ENCODE measurements at places on chromosomes 1 and 21.

DNA sequence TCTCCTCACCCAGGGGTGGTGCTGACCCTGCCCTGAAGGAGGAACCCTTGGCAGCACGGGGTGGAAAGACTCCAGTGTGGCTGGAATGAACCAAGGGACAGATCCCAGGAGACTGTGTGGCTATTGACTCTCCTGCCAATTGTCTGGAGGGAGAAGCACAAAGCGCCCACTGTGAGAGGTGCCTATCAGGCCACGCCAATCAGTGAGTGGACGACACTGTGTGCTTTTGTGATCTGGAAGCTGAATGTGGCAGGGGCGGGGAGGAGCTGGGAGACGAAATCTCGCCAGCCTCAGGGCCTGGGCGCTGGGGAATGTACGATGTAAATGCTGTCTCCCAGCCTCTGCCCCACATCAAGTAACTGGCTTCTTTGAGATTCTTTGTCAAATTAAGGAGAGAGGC, 167.1 kb downstream of the ZBTB18 start:
- no peak for DNase-seq

- no peak for DNase-seq
These were observed 3.9 kb upstream of the ZSCAN20 start for GRCh38 chr1:33468531-33468930.

GRCh38 chr21:35932232-35932911, 128.0 kb downstream of the SETD4 start:
- no peak for DNase-seq

GRCh38 chr21:44337449-44337848, 1.7 kb downstream of the CFAP410 start:
- DNase-seq: no peak

GRCh38 chr1:1430992-1431844, 4.3 kb upstream of the VWA1 start:
- DNase-seq: no peak

DNA sequence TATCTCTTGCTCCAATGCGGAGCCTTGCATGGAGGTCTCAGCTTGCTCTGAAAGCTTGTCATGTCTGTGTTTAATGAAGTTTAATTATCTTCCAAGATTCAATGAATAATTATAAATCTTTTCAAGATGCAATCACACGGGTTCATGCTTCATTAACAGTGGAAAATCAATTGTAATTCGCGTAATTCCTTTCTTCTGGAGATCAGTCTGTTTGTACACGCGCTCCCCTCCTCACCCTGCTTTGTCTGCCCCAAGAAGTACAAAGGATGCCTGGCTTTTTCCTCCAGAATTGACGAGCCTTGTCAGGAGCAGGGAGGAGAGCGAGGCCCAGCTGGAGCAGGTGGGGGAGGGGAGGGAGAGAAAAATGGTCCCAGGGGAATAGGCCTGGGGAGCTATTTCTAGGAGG, 65.0 kb upstream of the DISP3 start:
- no peak for DNase-seq

GRCh38 chr1:162882248-162882674, 21.3 kb upstream of the CCDC190 start:
- no peak for DNase-seq

GRCh38 chr1:46341222-46342083, 846 bp downstream of the NSUN4 start:
- DNase-seq: no peak

DNA sequence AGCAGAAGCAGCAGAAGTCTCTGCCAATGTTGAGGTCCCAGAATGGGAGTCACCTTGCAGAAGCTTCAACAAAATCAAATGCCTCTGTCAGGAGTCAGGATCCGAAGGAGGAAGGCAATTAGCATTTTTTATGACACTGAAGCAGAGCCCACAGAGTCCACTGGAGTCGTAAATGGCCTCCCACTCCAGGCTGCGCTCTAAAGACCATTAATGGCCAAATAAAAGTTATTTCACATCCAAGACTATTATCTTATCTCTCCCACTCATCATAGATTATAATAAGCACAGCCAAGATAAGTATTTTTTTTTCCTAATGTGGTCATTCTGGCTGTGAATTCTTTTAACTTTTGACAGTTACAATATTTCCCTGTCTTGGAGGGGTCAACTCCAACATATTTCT, 191.1 kb upstream of the C8B start:
- DNase-seq: no peak

- DNase-seq: no peak
These were observed 78.1 kb downstream of the DHRS3 start for GRCh38 chr1:12539705-12540579.

DNA sequence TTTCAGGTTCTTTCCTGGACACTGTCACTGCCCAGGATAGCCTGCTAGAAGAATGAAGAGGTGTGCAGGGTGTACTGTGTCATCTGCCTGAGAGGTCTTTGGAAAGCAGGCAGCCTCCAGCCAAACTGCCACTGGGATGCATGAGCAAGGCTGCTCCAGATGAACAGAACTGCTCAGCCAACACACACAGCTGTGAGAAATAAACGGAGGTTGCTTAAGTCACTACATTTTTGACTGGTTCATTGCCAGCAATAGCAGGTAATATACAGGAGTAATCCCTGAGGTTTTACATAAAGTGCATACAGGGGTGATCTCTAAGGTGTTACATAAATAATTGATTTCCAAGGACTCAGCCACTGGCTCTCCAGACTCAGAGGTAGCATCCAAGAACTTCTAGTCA, 516.9 kb downstream of the BRINP3 start:
- no peak for DNase-seq

- DNase-seq: no peak
These were observed 19.2 kb downstream of the SLC19A2 start for GRCh38 chr1:169466259-169467230.

DNA sequence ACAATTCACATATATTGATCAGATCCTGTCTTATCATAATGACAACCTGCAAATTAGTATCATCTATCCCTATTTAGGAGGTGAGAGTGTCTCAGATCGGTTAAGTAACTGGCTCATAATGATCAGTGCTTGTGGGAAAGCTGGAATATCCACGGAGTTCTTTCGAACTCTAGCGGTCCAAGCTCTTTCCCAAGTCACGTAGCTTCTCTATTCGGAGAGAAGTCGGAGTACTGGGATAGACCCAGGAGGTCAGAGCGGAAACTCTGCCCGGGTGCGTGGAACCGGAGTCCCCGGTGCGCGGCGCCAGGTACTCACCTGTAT, 339 bp downstream of the PTGS2 start:
- no peak for DNase-seq

DNA sequence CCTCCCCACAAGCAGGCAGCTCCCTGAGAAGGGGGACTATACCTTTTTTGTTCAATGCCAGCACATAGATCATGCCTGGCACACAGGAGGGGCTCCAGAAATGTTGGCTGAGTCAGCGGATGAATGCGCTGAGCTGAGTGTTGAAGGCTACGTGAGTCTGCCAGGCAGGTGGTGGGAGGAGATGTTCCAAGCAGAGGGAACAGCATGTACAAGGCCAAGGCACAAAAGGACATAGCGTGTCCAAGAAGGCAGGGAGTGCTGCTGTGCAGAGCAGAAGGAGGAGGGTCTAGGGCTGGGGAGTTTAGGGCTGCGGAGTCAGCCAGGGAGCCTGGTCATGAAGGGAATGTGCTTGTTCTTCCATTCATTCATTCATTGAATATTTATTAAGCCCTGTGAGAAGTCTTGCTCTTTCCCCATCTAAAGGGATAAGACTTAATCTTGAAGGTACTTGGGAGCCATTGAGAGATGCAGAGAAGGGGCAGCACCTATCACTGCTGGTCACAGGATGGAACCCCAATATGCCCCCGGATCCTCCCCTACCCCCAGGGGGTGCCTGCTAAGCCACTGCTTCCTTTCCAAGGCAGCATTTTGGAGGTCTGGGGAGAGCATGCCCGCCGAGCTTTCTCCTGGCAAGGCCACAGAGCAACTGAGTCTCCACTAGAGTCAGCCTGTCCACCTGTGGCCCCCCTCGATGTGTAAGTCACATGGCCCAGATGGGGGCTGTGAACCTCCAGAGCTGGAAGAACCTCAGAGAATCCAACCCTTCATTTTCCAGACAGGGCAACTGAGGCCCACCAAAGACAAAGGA, 31.2 kb upstream of the LAPTM5 start:
- no peak for DNase-seq

DNA sequence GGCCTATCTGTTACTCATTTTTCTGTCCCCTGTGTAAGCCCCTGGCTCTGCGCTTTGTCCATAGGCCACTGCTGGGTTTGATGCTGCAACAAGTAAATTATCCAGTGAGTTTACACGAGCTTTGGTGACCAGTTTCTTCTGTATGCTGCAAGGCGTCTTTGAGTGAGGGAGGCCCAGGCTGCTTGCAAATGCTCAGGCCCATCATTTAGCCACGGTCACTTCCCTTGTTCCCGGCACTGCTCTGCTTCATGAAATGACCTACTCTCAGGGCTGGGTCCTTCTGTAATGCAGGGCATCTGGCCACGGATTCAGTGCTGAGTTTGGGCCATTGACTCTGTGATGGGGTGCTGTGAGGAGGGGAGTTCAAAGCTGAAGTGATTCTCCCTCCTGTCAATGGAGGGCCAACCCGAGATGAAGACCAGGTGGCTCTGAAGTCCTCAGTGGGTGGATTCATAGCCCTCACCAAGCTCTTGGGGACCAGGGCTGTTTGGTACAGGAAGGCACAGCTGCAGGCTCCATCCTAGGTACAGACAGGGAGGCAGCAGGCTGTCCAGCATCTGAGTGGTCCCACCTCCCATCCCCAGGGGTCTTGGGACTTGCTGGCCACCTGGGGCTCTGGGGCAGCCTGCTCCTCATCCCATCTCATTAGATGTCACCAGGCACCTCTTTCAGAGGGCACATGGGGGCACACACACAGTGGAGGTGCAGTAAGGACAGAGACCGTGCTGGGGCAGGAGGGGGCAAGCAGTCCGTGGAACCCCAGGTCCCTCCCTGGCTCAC, 21.7 kb downstream of the LHX4 start:
- no peak for DNase-seq

DNA sequence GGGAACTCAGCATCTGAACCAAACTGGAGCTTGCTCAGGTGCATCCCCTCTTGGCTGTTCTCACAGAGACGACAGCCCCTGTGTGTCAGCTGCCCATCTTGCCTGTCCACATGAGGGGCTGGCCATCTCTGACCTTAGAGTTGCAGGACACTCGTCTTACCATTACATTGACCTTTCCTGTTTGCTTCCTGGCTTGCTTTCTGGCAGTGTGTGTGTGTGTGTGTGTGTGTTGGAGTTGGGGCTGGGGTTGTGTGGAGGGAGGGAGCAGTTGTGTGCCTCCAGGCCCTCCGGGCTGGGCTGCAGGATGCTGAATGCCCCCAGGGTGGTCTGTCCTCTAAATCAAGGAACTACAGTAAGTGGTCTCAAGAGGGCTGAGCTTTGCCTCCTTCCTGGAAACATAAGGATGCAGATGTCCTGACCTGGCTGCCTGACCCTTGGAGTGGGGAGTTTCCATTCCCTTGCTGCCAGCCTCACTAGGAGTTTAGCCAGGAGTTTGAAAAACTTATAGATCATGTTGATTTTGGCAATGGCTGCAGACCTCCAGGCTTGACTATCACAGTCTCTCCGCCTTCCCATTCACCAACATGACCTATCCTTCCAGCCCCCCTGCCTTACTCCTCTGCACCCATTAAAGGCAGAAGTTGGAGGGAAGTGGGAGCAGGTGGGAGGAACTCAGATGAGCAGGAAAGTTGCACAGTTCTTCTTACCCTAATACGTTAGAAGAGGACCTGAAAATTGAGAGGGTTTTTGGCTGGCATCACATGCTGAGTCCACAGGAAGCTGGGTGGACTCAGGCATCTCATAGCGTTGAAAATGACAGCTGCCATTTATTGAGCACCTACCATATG, 19.0 kb downstream of the RASSF5 start:
- no peak for DNase-seq

- no peak for DNase-seq
These were observed 46.9 kb downstream of the PTP4A2 start for GRCh38 chr1:31891280-31891679.

DNA sequence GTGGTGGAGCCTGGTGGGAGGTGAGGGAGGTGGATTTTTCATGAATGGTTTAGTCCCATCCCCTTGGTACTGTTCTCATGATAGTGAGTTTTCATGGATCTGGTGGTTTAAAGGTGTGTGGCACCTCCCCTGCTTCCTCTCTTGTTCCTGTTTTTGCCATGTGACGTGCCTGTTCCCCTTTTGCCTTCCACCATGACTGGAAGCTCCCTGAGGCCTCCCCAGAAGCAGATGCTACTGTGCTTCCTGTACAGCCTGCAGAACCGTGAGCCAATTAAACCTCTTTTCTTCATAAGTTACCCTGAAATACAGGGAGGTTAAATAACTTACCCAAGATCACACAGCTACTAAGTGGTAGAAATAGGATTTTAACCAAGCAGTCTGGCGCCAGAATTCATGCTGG, 4.3 kb upstream of the HEYL start:
- DNase-seq: no peak

- no peak for DNase-seq
These were observed 86.5 kb downstream of the LACTBL1 start for GRCh38 chr1:22886211-22886610.

GRCh38 chr1:153513023-153513422, 22.8 kb downstream of the S100A6 start:
- DNase-seq: no peak

DNA sequence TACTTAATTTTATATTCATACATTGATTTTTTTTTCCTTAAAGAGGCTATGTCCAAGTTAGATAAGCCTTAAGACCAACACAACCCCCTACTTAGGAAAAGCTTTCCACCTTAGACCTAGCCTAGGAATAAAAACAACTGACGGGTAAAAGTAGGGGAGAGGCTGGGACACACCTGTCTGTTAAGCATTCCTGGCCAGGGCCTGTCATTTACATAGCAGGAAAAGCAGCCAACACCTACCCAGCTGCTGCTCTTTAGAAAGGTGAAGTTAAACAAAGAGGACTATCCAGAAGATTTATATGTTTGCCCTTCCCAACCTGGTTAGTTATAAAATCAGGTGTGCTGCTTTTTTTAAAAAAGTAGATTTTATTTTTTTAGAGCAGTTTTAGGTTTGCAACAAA, 29.1 kb upstream of the SAMD13 start:
- no peak for DNase-seq

- no peak for DNase-seq
These were observed 311.0 kb downstream of the KCTD3 start for GRCh38 chr1:215878128-215878527.

GRCh38 chr1:232789651-232790050, 15.6 kb upstream of the MAP10 start:
- DNase-seq: no peak
